Dermis microvascular lymphatic vessel endothelial cell (primary cell): ENCODE measurements at places on chromosomes 6 and 20. TPM values are rescaled to one million over a fixed set of nuclear protein-coding genes. Genes with fewer than 3 reads are reported as not detected.

MYLK2 gene
- total RNA-seq: 14.5 and 42.1 TPM in 2 replicates

DNA sequence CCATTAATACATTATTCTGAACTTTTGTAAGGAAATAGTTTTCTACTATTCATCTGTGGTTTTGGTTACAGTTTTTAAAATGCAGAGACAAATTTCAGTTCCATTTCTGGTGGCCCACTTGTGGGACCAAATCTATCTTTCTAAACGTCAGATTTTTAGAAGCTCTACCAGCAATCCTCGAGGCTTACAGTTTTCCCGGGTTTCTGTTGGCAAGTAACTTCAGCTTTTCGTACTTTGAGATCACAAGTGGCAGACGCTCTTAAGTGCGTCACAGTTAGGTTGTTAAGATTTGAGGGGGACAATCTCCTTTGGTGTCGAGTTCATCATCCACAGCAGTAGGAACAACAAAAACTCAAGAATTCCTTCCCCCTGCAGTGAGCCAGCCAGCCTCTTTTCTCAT lies 60.0 kb downstream of the JARID2 start:
- DNase-seq: no peak

- DNase-seq: no peak
These were observed 8.5 kb upstream of the SIM1 start for GRCh38 chr6:100473182-100473581.

DNA sequence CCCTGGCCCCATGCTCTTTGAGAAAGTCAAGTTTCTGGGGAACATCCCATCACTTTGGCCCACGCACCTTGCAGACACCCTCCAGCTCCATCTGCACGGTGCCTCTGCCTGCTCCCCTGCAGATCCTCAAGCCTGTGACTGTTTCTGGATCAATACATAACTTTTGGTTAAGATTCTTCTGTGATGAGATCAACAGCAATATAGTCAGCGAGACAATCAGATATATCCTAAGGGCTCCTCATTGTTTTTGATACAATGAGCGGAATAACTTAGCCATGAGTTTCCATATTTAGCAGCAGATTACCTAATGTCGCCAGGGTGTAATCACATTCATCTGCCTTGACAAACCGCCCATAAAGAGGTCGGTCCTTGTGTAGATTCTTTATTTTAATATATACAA lies 109.3 kb upstream of the MTHFD1L start:
- DNase-seq: peak; percentile 83

DNA sequence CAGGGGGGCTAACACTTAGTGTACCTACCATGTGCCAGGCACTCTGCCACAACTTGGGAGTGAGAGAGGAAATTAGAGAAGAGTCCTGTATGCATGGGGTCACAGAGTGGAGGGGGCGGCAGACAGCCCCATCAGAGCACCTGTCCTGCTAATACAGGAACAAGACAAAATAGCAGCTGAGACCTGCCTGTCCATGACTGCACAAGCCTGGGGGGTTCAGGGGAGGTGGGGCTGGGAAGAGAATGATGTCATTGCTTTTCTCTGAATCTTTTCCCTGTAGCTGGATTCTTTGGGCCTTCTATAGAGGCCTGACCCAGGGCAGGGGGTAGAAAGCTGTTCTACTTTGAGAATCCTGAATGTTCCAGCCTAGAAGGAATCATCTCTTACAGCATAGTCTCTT lies 37.4 kb downstream of the FOXP4 start:
- DNase-seq: no peak

GRCh38 chr6:72624557-72625160 lies 2.8 kb downstream of the KCNQ5 start:
- no peak for DNase-seq

GRCh38 chr6:12138936-12139335 lies 126.8 kb downstream of the HIVEP1 start:
- no peak for DNase-seq
